Activated T-cell treated with anti-CD3 and anti-CD28 coated beads, Interleukin-2, amount 50 U/mL, for 72 hours (primary cell): ENCODE measurements at places on chromosomes 7 and 10.

GRCh38 chr10:88995156-88995876, 4.7 kb downstream of the FAS start:
- DNase-seq, result no peak

- no peak for DNase-seq
These were observed 43.5 kb downstream of the MTPN start for GRCh38 chr7:135933509-135934188.

GRCh38 chr10:129850790-129851189, 113.3 kb downstream of the EBF3 start:
- DNase-seq, result no peak

- DNase-seq, result no peak
These were observed 69.3 kb downstream of the HIPK2 start for GRCh38 chr7:139708541-139708940.

DNA sequence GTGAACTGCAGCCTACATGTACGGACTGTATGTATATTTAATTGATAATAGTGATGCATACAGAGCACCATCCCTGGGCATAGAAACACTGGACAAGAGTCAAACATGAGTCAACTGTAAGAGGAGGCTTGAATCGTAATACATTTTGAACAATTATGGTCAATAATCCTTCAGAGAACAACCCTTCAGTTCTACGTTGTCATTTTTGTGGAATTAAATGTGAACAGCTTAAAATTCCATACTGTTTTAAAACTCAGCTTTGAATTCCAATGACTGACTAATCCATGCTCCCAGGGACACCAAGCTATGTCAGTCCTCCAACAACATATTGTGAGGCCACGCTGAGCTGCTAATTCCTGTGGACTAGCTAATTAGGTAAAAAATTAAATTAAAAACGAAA, 41.5 kb upstream of the KMT2E start:
- DNase-seq, result no peak
